Mammary epithelial cell (primary cell): ENCODE measurements at places on chromosomes 1 and 21. TPM values are rescaled to one million over a fixed set of nuclear protein-coding genes. Genes with fewer than 3 reads are reported as not detected.

The RBP7 gene
- total RNA-seq, result 0.50 TPM

The ARHGEF10L gene
- 2.2 and 3.4 TPM in 2 replicates for total RNA-seq

The TRIM58 gene
- 0.32 and 0.68 TPM in 2 replicates for total RNA-seq

The CDCA8 gene
- 7.9 and 30.0 TPM in 2 replicates for total RNA-seq

DNA sequence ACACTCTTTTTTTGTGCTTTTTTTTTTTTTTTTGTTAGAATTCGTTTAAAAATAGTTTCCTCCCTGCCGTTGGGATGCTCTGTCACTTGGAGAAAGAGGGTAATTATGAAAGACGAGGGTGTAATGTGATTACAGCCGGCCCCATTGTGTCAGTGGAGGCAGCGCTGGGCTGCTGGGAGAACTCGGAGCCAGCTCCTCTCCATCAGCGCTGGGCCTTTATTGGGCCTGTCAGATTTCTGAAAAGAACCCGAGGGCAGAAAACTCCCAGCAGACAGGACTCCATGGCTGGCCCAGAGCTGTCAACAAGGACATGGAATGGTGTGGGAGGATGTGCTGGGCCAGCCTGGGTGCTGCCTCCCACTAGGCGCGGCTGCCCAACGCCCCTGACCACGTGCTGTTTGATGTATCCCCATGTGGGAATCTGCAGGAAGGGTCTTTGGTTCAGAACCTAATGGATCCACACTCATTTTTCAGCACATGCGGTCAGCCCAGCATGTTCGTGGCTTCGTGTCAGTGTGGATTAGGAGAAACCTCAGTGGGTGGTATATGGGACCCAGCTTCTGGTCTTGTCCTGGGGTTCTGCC, 222.6 kb upstream of the KIAA0040 start:
- no peak for DNase-seq
